ENCODE measurements at places on chromosomes 12 and 14.

- no peak for DNase-seq
Measured at GRCh38 chr14:96135285-96135684, 69.4 kb upstream of the BDKRB2 start.

DNA sequence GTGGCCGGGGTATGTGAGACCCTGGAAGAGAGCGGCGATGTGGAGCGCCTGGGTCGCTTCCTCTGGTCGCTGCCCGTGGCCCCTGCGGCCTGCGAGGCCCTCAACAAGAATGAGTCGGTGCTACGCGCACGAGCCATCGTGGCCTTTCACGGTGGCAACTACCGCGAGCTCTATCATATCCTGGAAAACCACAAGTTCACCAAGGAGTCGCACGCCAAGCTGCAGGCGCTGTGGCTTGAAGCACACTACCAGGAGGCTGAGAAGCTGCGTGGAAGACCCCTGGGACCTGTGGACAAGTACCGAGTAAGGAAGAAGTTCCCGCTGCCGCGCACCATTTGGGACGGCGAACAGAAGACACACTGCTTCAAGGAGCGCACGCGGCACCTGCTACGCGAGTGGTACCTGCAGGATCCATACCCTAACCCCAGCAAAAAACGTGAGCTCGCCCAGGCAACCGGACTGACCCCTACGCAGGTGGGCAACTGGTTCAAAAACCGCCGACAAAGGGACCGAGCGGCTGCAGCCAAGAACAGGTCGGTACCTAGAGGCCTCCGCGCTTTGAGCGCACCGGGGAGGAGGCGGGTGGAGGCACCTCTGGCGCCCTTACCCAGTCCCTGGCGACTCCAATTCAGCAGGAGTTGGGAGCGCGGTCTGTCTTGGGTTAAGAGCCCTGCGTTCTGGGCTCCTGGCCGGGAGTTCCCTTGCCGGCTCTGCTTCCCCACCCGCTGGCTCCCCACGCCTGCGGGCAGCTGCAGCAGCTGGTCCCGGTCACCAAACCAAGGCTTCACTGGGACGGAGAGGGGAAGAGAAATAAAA lies 700 bp downstream of the SIX6 start:
- DNase-seq, result no peak

GRCh38 chr12:109087250-109087649 lies 6.0 kb downstream of the ALKBH2 start:
- DNase-seq, result no peak

- no peak for DNase-seq
Measured at GRCh38 chr12:120290609-120291305, 946 bp downstream of the RNU4-2 start.

- no peak for DNase-seq
Measured at GRCh38 chr12:71719647-71720370, 33.9 kb downstream of the TMEM19 start.

- no peak for DNase-seq
Measured at GRCh38 chr12:109191621-109192250, 75.3 kb downstream of the ACACB start.

DNA sequence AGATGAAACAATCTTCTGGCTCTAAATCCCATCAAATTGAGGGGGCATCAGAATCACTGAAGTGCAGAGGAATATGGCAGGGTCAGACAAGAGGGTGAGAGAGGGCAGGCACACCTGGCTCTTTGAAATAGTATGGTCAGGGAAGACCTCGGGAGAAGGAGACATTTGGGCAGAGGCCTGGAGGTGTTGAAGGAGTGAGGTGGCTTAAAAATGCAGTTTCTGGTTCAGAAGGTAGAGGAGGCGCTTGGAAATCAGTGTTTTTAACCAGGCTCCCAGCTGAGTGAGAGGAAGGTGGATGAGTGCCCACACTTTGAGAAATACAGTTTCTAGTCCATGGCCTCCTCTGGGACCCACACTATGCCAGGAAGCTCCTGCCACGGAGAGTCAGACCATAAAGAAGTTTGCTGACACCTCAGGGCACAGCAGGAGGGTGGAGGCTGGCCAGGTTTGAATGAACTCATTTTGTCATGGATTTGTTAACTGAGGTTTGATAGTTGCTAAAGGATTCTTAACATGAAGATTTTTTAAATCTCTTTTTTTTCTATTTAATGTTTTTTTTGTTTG lies 20.1 kb downstream of the NID2 start:
- no peak for DNase-seq

DNA sequence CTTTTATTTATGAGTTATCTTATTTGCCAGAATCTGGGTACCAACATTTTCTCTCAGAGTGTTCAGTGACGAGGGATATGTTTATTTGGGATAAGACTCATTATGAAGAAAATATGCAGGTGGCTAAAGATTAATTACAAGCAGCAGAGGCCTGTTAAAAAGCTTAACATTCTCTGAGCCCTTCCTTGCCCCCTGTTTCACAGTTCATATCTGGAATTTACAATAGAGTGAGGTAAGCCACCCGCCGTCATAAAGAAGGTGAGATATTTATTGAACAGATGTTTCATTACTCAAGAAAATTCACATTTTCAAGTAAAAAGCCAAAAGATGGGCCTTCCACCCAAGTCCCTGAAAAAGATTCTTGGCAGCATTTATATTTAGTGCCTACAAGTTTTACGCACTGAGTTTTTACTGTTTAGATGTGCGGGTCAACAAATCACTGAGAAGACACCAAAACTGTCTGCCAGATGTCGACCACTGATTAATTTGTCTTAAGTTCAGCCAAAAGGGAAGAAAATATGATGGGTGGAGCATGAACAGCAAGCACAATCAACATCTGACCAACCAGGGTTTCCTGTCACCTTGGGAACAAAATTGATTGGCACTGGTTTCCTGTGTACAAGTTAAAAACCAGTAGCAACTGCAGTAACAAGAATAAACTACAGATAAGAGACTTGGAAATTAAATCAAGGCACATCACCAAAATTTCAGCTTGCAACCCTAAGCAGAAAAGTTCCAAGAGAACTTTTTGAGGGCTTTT lies 85.5 kb upstream of the PTPRB start:
- DNase-seq, result no peak

GRCh38 chr12:6372403-6373003 lies 2.9 kb downstream of the SCNN1A start:
- no peak for DNase-seq

GRCh38 chr14:92105893-92106142 lies 564 bp downstream of the ATXN3 start:
- DNase-seq, result no peak

GRCh38 chr12:82176761-82177490 lies 181.3 kb downstream of the CCDC59 start:
- no peak for DNase-seq

GRCh38 chr12:24840046-24840800 lies 108.7 kb downstream of the BCAT1 start:
- DNase-seq, result no peak

GRCh38 chr14:105388110-105388951 lies 10.0 kb upstream of the TEX22 start:
- DNase-seq, result no peak

DNA sequence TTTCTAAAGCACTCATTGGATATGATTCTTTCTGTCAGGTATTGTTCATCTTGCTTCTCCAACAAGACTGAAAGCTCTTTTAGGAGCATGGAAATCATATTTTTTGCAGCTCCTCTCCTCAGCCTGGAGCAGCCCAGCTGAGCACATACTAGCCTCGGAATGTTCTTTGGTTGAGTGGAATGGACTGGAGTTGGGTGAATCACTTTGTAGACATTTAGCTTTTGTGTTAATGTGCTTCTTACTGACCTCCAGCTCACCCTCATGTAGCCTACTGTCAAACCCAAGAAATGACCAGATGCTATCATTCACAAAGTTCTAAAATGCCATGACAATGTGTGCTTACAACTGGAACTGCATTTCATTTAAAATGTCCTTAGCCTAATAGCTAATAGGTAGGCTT lies 161.1 kb downstream of the NUAK1 start:
- no peak for DNase-seq

DNA sequence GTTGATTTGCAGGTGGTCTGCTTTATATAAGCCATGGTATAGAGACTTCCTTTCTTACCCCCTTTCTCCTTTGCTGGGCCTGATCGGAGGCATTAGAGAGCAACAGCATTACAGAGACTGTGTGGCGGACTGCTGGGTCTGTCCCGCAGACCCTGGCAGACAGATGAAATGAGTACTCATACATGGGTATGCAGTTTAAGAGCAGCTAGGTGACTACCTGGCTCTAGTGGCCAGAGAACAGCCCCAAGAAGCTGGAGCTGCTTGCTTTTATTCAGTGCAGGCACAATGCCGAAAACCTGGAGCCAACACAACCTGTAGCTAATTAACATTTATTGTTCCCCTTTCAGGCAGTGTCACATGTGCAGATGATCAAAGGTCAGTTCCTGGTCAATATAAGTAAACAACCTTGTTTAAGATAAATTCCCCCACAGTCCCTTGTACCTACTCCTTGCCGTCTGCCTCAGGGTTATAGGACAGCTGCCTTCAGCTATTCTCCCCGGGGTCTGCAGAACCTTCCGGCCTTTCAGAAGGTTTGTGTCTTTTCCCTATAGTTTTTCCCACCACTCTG lies 160.0 kb downstream of the TRHDE start:
- DNase-seq, result no peak

GRCh38 chr12:124545508-124546418 lies 21.6 kb downstream of the NCOR2 start:
- no peak for DNase-seq

- no peak for DNase-seq
Measured at GRCh38 chr12:79140711-79141110, 276.1 kb downstream of the SYT1 start.

GRCh38 chr12:56785874-56786273 lies 22.8 kb downstream of the HSD17B6 start:
- no peak for DNase-seq

GRCh38 chr12:69511469-69512267 lies 41.5 kb downstream of the FRS2 start:
- DNase-seq, result no peak

DNA sequence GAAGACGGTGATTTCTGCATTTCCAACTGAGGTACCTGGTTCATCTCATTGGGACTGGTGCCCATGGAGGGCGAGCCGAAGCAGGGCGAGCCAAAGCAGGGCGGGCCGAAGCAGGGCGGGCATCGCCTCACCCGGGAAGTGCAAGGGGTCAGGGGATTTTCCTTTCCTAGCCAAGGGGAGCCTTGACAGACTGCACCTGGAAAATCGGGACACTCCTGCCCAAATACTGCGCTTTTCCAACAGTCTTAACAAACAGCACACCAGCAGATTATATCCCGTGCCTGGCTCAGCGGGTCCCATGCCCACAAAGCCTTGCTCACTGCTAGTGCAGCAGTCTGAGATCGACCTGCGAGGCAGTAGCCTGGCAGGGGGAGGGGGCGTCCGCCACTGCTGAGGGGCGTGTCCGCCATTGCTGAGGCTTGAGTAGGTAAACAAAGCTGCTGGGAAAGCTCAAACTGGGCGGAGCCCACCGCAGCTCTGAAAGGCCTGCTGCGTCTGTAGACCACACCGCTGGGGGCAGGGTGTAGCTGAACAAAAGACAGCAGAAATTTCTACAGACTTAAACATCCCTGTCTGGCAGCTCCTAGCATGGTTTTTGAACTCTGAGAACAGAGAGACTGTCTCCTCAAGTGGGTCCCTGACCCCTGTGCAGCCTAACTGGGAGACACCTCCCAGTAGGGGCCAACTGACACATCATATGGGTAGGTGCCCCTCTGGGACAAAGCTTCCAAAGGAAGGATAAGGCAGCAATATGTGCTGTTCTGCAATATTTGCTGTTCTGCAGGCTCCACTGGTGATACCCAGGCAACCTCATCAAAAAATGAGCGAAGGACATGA lies 77.2 kb downstream of the BAZ1A start:
- no peak for DNase-seq

DNA sequence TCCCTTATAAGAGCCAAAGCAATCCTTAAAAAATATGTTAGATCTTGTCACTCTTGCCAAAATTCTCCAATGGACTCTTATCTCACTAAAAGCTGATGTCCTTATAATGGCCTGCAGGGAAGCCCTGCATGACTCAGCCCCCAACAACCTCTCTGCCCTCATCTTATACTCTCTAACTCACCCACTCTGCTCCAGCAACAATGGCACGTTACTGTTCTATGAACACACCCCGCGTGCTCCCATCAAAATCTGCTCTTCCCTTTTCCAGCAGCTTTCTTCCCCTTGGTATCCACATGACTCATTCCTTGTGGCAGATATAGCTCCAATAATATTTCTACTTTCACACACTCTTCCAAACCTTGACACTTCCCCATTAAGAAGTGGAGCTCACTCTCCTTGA lies 108.1 kb downstream of the DENND5B start:
- no peak for DNase-seq

GRCh38 chr14:89603938-89604480 lies 187.0 kb upstream of the FOXN3 start:
- no peak for DNase-seq

DNA sequence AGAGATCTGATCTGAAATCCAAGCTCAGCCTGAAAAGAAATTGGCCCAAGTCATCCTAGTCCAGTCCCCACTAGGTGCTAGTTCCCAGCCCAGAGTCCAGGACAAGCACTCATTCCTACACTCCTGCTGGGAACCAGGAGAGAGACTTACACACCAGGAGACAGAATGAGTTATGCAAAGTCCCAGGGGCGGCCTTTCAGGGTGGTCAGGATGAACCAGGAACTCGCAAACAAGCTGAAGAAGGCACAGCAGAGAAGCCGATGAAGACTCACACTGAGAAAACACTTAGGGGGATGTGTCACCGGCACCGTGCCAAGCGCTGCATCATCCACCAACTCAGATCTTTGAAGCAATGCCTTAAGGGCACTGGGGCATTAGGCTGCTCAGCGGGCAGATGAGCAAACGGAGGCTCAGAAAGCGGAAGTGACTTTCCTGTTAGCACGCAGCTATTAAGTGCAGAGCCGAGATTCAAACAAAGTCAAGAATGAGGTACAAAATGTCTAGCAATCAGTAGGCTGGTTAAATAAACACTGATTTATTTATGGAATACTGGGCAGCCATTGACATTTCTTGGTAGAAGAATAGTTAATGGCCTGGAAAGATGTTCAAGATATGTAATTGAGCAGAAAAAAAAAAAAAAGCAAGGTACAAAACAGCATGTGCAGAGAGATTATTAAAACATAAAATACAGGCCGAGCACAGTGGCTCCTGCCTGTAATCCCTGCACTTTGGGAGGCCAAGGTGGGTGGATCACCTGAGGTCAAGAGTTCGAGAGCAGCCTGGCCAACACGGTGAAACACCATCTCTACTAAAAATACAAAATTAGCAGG lies 78.7 kb downstream of the LRRC74A start:
- peak; percentile 61 for DNase-seq

DNA sequence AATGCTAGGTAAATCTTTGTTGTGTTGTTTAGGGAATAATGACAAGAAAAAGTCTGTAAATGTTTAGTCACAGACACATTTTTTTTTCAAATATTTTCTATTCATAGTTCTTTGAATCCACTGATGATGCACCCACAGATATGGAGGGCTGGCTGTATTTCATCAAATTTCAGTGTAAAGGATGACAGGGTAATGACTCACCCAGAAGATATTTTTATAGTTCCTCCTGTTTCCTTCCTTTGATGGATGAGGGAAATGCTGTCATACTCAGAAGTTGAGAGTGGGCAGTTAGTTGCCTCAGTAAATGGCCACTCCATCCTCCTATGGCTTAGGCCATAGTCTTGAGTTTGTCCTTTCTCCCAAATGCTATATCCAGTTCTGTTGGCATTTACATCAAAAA lies 76.9 kb upstream of the REP15 start:
- no peak for DNase-seq

GRCh38 chr14:77641534-77642341 lies 25.3 kb upstream of the SPTLC2 start:
- DNase-seq, result peak; percentile 48

- no peak for DNase-seq
Measured at GRCh38 chr12:70007687-70008086, 182.7 kb downstream of the MYRFL start.

- DNase-seq, result no peak
Measured at GRCh38 chr12:97404093-97404492, 58.5 kb upstream of the RMST start.

Data from stimulated activated CD8-positive, alpha-beta memory T cell treated with anti-CD3 and anti-CD28 coated beads, Interleukin-12 subunit alpha, Interleukin-12 subunit beta, amount 100 ng/mL, for 4 hours (primary cell).